Stimulated activated CD8-positive, alpha-beta memory T cell treated with anti-CD3 and anti-CD28 coated beads, Interleukin-7, amount 100 ng/mL, for 1 hour (primary cell): ENCODE measurements at places on chromosomes 7 and 10.

- no peak for DNase-seq
Observed at GRCh38 chr7:16874066-16874465, 7.7 kb downstream of the AGR3 start.

GRCh38 chr7:17495655-17496394 lies 197.4 kb downstream of the AHR start:
- DNase-seq, result no peak

DNA sequence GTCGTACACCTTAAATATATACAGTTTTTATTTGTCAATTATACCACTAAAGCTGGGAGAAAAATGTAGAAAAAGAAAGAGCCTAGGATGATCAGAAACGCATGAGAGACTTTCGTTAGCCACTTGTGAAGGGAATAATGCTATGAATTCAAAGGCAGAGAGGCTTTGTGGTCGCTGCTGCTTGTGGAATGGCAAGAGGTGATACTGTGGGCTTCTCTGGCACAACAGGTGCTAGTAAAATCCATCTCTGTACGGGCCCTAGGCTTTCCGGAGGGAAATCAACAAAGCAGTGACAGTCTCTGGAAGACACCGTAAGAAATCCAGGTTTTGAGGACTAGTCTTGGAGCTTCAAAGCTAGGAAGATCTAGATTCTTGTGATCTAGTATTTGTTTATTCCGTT lies 52.6 kb downstream of the LRRC72 start:
- no peak for DNase-seq

DNA sequence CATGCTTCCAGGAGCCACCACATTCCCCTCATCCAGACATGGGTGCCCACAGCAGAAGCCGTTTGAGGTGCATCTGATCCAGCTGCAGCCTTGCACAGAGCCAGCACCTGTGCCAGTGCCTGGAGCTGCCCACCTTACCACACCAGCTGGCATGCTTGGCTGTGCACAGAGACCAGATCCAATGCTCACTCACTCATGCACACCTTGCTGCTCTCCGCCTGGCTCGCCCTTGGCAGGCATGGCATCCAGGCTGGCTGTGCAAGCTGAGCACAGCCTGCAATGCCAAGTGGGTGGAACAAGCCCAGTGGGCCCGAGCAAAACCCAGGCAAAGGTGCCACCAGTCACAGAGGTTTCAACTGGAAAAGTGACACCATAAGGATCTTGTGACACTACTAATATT lies 66.9 kb upstream of the SEMA3A start:
- no peak for DNase-seq

DNA sequence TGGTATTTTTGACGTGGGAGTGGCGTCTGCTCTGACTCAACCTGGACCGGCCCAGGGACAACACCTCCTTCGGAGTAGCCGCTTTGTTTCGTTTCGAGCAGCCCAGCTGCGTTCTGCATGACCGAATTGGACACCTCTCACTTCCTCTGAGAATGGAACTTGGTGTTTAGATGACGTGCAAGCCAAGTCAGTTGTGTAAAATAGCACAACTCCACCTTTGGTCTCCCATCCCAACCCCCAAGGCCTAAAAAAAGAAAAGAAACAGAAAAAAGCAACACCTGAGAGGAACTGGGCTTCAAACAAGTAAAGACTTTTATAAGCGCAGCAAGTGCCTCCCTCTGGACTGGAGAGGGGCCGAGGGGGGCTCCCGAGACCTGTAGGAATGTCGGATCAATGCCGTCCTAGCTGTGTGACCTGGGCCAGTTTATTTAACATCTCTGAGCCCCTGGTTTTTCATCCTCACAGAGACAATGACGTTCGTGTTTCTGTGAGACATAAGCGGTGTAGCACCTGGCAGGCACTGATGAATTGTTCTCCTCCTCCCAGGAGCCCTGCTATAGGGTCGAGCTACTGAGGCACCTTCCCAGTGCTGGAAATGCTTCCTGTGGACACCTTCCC lies 52.0 kb upstream of the SMNDC1 start:
- peak; percentile 13 for DNase-seq

- no peak for DNase-seq
Observed at GRCh38 chr10:50636618-50637579, 13.1 kb upstream of the SGMS1 start.

DNA sequence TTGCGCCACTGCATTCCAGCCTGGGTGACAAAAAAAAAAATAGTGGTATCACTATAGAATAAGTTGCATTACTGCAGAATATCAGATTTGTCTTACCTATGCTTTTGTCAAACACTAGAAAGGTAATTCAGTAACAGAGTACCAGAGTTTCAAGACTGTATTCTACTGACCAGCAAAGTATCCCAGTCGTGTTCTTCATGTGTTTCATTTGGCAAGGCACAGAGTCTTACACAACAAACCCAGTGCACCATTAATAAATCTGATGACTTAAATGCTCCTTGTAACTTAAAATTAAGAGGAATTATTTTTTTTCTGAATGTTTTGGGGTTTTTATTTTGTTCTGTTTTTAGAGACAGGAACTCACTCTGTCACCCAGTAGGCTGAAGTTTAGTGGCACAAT lies 34.4 kb upstream of the PBLD start:
- no peak for DNase-seq

DNA sequence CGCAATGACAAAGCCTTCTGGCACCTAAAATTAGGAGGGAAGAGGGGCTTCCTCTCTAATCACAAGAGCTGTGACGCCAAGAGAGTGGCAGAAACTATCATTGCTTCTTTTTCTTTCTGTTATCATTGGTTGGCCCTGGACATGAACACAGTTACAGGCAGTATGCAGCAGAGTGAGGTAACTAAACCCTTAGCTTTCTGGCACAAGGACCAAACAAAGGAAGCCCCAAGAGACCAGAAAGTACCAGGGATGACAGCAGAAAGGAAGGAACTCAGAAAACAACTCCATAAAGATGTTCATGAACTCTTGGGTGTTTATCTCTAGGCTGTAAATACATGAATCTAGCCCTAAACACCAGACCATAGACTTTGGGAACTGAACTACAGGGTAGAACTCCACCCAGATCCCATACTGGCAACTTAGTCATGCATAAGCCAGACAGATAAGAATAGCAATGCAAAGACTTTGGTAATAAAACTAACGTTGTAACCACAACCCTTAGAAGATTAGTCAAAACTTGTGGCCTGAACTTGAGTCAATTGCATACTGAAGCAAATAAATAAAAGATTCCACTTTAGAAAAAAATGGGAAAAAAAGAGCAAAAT lies 195.7 kb upstream of the PTN start:
- DNase-seq, result no peak

DNA sequence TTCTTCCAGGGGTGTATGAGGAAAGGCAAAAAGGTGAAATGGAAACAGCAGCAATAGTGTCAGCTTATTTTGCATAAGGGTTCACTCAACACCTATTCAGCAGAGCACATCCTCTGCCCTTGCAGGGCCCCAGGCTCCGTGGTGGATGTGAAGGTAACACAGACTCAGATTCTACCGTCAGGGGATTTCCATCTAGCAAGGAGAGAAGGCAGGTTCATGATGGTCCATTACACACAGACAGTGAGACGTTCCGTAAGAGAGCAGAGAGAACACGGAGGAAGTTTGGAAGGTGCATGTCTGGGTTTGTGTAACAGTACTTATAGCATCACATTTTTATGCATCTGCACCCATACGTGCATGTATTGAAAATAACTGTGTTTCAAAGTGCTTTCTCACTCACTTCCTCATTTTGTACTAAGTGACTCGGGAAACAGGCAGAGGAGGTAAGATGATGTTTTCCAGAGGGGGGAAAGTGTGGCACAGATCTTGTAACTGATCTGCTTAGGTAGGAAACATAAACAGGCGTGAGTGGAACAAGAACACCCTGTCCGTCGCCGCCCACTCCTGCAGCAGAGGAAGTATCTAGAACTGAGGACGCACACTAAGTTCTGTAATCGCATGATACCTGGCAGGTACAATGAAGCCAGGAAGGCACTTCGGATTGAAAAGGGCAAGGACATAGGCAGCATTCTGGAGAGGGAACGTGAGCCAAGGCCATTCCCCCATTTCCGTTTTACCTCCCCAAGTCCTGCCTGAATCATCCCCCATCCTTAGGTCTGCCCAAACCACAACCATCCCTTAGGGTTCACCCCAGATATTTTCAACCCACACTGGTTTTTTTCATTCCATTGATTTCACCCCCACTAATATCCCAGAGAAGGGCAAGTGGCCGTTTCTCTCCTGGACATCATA lies 1.0 kb upstream of the ENO4 start:
- DNase-seq, result no peak

DNA sequence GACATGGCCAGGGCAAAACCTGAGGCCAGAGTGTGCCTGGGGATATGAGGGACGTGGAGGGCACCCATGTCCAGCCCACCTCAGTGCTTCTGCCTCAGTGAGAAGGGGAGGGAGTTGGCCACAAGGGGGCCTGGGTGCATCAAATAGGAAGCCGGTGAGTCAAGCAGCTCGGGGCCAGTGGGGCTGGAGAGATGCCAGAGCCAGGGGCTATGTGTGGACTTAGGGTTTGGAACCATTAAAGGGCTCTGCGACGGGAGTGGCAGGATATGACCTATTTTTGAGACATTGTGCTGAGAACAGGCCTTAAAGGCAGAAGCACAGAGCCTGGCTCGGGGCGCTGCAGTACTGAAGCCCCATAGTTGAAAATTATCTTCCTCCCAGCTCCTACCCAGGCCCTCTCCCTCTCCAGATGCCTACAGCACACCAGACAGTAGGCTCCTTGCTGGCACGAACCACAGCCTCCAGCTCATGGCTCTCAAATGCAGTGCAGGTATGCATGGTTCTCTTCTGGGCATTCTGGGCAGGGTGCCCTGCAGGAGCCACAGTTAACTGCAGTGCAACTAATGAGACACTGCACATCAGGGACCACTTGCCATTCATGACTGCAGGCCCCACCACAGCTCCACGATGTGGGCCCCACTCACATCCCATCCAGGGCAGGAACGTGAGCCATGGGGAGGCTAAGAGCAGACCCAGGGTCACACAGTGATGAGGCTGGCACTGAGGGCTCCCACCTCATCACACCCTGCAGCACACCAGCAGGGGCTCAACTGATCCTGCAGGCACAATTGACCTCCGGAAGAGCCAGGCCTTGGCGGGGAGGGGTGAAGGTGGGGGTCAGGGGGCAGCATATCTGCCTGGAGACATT lies 7.2 kb upstream of the PGAM2 start:
- DNase-seq, result no peak

- no peak for DNase-seq
Observed at GRCh38 chr10:58304099-58304633, 30.6 kb upstream of the UBE2D1 start.

DNA sequence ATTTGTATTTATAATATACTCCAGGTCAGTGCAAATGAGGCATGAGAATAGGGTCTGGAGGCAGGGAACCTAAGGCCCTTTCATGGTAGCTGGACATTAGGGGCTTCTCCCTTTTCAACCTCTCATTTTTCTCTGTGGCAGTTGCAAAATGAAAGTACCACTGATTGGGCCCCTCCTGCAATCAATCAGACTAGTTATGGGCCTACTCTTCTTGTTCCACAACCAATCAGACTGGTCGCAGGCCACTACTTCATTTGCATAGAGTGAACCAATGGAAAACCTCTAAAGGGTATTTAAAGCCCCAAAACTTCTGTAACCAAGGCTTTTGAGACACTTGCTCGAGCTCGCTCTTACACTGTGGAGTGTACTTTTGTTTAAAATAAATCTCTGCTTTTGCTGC lies 10.0 kb upstream of the PRPS1L1 start:
- no peak for DNase-seq

DNA sequence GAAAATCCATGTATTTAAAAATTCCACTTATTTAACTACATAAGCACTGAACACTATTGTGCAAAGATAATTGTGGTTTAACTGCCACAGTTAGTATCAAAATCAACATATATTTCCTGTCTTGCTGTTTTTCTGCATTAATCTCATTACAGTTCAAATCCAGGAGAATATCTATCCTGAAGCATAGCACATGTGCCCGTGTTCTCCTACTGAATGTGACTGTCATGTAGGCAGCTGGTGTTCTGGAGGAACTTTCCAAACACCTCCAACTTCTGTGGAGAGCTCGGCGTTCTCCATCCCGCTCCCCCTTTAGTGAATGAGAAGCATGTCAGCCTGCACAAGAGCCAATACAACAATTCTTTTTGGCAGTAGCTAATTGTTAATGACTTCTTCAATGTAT lies 76.4 kb upstream of the IKZF1 start:
- no peak for DNase-seq

DNA sequence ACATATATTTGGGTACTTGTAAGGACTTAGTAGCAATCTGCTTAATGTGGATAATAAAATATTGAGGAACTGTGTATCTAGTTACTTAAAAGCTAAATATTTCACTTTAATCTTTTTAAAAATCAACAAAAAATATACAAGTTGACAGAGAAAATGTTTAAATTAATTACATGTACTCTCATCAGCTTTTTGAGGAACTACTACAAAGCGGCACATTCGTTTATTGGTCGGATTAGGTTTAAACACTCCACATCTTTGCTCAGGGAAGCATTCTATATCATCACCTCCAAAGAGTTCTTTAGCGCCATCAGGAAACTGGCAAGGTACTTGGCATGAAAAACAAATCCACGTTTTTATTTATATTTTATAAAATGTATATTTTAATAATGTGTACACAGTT lies 1.6 kb downstream of the ATOH7 start:
- DNase-seq, result no peak

DNA sequence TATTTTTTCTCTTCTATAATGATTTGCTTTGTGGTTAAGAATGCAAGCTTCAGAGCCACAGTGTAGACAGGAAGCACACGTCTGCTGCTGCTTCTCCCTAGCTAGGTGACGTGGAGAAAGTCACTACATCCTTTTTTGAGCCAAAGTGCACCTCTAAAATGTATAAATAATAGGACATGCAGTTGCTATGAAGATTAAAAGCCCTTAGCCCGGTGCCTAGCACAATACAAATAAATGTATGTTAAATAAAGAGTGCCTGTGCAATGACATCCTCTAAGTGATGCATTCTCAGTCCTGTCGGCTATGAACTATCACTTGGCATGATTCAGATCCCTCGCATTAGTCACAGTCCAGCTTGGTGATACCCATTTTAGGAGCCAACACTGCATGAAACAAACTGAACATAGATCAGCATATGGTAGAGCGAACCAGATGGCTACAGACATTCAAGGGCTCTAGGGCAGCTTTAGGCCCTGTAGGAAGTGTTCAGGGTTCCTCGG lies 4.8 kb upstream of the TRDMT1 start:
- no peak for DNase-seq

GRCh38 chr10:103478671-103479070 lies 369 bp downstream of the CALHM3 start:
- no peak for DNase-seq

DNA sequence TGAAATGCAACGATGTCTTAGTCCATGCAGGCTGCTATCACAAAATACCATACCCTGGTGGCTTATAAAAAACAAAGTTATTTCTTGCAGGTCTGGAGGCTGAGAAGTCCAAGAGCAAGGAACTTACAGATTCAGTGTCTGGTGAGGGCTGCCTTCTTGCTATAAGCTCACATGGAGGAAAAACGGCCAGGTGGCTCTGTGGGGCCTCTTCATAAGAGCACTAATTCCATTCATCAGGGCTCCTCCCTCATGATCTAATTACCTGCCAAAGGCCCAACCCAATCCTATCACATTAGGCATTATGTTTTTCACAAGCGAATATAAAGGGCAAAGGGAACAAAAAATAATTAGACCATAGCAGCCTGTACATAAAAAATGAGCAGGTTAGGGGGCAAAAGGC lies 35.4 kb downstream of the PAPSS2 start:
- DNase-seq, result no peak

GRCh38 chr7:32289651-32290414 lies 200.3 kb downstream of the LSM5 start:
- DNase-seq, result no peak
